ENCODE measurements at places on chromosomes 7 and 10.

DNA sequence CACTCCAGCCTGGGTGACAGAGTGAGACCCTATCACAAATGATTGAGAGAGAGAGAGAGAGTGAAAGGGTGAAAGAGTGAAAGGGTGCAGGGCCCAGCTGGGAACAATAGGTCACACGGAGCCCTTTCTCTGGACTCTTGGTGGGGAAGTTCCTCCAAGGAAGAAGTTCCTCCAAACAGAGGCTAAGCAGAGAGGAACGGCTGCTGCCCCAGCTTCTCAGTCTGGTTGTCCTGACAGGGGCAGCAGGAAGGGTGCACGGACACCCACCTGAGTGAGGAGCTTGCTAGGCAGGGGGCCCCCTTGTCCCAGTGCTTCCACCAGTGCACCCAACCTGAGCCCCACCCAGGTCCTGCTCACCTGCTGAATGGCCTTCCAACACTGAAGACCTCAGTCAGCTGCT is 38.8 kb upstream of the MYL10 start:
- no peak for DNase-seq

DNA sequence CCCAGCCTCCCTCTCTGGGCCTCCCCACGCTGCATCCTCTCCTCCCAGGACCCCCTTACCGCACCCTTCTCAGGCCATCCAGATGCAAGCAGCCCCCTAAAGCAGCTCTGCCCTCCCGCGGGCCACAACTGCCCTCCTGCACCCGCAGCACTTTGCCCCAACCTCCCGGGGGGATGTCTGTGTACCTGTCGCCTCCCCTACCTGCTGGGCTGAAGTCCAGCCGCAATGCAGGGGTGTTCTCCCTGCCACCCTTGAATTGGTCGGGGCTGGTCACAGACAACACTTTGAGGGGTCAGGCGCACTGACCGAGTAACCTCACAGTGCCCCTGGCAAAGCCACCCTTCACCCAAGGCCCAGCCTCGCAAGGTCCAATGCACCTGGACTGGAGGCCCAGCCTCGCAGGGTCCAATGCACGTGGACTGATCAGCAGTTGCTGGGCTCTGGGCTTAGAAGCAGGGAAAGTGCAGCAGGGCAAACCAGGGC is 8.3 kb upstream of the CALML5 start:
- no peak for DNase-seq

DNA sequence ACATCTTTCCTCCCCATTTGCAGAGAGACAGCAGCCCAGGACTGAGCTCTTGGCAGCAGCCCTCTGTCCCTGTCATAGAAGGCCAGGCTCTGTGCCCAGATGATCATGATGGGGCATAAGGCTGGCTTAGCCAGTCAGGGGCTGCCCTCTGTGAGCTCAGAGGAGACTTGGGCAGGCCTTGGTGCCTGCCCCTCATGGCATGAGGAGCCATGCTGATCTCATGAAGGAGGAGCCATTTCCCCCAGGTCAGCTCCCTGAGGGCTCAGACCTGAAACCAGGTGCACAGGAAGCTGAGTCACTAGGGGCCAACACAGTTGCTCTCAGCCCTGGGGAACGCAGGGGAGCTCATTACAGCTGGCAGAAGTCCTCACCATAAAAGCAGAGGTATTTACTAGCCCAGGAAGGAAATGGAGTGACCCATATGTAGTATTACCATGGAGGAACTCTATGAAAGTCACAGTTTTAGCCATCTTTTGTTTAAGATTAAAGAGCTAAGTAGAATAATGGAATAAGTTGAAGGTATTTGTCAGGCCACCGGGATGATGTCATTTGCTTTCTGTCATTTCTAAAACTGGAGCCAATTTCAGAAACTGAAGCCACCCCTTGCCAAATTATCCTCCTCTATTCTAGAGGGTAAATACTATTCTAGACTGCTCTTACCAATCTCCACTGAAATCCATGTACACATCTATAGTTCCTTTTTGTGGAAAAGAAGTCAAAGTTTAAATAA is 362.4 kb upstream of the ZNF32 start:
- DNase-seq: no peak

DNA sequence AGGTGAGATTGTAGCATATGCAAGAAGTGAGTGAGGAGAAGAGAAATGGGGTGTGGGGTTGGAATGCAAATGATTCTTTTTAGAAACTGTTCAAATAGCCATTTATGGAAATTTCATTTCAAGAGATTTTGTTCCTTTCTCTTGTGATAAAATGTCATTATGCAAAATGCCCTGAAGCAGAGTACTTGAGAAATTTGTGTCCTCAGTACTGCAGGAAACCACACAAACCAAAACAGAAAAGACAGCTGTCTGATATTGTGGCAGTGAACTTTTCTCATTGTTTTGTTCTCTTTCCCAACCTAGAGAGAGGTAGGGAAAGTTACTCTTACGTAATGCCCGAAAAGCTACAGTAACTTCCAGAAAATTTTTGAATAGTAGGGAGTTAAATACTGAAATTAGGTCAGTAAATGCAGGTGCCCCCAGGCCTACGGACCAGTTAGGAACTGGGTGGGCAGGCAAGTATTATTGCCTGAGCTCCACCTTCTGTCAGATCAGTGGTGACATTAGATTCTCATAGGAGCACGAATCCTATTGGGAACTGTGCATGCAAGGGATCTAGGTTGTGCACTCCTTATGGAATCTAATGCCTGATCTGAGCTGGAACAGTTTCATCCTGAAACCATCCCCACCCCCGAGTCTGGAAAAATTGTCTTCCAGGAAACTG is 34.0 kb downstream of the DLD start:
- no peak for DNase-seq

GRCh38 chr10:26574783-26575182 is 122.7 kb upstream of the PDSS1 start:
- no peak for DNase-seq

DNA sequence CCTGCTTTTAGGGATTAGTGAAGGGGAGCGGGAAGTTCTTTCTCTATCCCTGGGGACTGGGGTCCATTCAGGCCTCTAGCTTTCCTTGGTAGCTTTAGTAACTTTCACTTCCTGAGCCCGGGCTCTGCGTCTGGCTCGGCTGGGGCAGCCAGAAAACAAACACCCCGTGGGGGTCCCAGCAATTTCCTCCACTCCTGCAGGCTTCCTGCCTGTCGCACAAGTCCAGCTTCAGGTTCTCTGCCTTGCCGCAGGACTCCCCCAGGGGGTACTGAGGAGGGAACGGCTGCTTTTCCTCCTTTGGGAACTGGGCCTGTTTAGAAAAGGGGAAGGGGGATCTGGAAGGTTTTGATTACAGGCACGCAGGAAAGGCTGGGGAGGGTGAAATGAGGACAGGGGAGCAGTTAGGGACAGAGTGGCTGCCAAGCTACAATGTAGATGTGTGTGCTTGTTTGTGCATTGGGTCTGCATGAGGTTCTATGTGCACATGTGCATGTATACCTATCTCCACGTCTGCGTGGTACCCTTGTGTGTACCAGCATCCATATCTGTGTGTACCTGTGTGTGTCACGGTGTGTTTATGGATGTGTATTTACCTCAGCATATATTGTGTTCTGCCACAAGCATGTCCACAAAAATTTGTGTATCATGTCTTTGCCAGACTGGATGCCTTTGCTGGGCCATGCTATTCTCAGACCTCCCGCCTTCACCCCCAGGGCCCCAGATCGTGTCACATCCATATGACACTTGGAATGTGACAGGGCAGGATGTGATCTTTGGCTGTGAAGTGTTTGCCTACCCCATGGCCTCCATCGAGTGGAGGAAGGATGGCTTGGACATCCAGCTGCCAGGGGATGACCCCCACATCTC is 2.0 kb downstream of the KAZALD1 start:
- DNase-seq: no peak

DNA sequence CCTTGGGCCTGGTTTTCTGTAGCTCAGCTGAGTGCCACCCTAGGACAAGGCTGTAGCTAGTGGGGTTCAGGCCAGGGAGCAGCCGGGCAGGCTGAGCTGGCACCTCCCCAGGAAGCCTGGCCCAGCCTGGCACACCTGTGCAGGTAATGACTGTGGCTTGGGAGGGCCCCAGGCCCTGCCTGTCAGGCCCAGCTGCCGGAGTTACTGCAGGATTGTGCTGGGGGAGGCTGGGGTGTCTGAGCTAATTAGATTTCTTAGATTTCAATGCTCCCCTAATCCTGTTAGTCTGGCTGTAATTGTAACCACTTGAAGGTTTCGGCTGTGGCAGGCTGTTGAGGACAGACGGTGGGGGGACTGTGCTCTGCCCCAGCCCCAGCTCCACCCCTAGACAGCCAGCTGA is 6.0 kb downstream of the ZMIZ1 start:
- no peak for DNase-seq

DNA sequence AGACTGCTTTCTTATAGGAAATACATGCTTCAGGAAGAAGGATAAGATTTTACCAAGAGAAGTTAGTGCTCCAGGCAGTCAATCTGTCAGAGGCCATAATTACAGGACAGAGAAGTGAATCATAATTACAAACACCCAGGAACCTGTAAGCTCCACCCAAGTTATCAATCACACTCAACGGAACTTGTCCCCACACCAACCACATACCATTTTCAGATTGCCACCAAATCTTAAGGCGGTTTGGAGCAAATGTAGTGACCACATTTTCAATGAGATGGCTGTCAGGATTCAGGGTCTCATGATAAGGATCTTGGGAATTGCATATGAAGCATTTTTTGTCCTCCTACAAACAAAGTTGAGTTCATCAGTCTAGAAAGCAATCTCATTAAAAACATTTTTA is 4.8 kb downstream of the LAMB1 start:
- peak; percentile 9 for DNase-seq

DNA sequence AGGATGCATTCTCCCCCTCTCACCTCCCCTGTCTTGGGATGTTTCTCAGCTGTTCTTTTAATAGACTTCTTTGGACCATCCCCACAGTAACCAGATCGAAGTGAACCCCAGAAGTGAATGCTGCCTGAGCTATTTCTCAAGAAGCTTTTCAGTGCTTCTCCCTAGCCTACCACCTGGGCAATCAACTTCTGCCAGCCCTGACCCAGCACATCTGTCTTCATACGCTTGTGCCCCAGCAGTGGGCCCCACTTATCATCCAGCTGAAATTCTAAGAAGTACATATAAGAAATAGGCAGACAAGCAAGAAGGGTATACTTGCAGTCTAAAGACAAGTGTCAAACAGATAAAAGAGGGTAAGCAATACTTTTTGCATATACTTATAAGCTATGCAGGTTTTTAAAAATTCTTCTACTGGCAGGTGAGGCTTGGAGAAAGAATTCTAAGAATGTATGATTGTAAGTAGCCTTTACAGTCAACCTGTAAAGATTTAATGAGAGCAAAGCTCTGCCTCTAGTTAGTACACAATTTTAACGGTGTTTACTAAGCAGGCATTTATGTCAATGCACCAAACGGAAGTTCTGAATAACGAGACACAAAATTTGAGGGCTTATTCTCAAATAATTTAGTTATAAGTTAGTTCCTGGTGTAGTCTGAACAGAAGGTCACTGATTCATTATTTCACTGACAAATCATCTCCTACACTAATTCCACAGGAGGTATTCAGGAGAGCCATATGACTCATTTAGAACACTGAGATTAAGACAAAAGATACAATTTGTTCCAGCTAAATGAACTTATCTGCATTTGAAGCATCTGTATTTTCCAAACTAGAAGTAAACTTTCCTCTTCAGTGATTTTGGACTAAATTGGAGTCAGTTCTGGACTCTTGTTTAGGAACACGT is 83.3 kb downstream of the RNLS start:
- DNase-seq: peak; percentile 41

- no peak for DNase-seq
Observed at GRCh38 chr7:156442516-156442915, 198.1 kb upstream of the RNF32 start.

- DNase-seq: no peak
Observed at GRCh38 chr10:46292573-46293023, 5.8 kb downstream of the ANTXRL start.

DNA sequence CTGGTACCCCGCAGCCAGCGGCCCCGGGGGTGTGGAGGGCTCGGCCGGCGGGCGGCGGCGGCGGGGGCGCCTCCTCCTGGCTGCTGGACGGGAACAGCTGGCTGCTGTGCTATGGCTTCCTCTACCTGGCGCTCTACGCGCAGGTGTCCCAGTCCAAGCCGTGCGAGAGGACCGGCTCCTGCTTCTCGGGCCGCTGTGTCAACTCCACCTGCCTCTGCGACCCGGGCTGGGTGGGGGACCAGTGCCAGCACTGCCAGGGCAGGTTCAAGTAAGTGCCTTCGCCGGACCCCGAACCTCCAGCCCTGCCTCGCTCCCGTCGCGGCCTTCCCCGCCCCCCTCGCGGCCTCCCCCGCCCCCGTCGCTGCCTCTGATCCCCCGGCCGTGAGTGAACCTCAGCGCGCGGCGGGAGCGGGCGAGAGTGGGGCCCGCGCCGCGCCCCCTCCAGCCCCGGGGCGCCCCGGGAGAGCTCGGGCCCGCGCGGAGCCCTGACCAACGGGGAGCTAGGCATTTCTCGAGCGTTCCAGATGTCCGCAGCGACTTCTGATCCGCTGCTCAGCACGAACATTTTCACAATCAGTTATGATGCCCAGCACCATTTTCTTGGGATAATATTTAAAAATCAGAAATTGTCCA is 727 bp downstream of the ATRNL1 start:
- peak; percentile 8 for DNase-seq

DNA sequence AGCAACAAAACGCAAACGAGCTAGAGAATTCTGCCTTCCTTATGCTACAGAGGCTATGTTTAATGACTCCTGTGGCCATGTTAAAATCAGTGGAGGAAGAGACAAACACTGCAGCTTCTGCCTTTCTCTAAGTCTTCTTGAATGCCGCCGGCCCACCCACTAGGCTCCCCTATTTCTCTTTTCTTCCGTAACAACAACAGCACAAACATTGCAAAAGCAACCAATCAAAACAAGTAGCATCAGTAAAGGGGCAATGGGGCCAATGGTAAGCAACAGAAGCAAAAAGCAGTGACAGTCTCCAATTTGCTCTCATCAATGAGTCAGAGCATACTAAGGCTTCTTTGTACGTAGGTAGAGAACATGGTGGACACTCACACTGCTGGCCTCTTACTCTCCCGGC is 26.8 kb downstream of the DNAJC1 start:
- no peak for DNase-seq

- peak; percentile 80 for DNase-seq
Observed at GRCh38 chr7:129295015-129295423, 70.2 kb downstream of the AHCYL2 start.

GRCh38 chr7:28469562-28469961 is 57.2 kb downstream of the CREB5 start:
- no peak for DNase-seq

All from GM03348 (cell line).